ENCODE measurements at places on chromosomes 3 and 15.
A peak's percentile ranks its signal among the peaks of the same experiment; 100 is the strongest.

- DNase-seq = no peak
Observed at GRCh38 chr3:118186051-118186450, 848.6 kb downstream of the IGSF11 start.

DNA sequence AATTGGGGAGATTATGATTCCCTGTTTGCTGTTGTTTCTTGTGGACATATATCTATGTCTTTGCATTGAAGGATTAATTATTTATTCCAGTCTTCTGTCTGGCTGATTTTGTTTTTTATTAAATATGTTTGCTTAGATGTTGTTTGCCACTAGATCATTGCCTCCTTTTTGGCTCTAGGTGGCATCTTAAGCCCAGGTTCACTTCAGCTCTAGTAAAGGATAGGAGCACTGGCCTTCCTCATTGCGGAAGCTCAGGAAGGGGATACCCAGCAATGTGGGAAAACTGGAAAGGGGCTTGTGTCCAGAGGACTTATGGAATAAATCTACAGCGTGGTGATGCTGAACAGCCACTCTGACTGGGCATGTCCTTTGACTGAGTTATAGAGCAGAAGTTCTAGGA is 821.6 kb downstream of the PDCD6IP start:
- DNase-seq = no peak

- DNase-seq = no peak
Observed at GRCh38 chr15:67248011-67248505, 6.4 kb downstream of the AAGAB start.

DNA sequence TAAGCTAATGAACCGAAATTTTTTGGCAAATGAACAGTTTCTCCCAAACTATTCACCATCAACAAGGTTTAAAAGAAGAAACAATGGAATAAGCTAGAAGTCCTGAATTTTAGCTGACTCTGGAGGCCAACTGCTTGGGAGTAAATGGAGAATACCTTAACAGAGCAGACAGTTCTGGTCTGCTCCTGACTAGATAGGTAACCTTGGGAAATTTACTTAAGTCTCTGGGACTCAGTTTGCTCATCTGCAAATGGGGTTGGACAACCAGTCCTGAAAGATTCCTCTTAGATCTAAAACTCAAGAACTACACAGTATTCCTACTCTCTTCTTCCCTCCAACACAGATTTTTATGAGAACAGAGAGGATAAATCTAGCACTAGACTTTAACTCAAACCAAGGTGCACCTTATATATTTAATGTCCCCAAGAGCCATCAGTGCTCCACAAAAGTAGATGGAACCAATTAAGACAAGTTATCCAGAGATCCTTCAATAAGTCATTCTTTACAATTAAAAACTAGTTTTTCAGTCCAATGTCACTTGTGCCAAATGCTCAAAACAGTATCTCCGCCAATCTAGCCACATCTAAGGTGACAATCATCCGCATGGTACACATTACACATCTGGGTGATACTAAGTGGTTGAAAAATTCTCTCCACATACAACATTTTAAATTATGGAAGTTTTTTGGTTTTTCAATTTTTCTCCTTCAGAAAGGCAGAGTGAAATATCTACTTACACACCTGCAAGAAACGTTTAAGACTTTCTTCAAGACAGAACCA is 1.5 kb downstream of the RHOA start:
- DNase-seq = no peak

- DNase-seq = no peak
Observed at GRCh38 chr15:31297575-31298456, 28.8 kb upstream of the KLF13 start.

GRCh38 chr15:86229306-86229705 is 149.6 kb downstream of the AGBL1 start:
- no peak for DNase-seq

DNA sequence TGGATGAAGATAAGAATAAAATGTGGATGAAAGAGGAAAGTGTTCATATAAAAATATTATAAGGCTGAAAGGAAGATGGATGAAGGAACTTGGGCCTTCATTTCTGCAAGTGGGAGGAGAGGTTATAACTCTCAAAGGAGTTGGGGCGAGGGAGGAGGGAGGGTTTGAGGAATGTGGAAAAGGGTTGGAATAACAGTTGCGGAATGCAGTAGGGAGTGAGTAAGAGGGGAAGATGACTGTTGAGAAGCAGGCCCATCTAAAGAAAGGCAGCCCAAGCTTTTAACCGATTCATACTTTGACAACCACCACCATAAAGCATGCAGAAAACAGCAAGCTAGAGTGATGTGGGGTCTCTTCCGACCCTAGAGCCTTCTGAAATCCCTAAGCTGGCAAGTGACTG is 8.3 kb upstream of the TM4SF4 start:
- DNase-seq = no peak

DNA sequence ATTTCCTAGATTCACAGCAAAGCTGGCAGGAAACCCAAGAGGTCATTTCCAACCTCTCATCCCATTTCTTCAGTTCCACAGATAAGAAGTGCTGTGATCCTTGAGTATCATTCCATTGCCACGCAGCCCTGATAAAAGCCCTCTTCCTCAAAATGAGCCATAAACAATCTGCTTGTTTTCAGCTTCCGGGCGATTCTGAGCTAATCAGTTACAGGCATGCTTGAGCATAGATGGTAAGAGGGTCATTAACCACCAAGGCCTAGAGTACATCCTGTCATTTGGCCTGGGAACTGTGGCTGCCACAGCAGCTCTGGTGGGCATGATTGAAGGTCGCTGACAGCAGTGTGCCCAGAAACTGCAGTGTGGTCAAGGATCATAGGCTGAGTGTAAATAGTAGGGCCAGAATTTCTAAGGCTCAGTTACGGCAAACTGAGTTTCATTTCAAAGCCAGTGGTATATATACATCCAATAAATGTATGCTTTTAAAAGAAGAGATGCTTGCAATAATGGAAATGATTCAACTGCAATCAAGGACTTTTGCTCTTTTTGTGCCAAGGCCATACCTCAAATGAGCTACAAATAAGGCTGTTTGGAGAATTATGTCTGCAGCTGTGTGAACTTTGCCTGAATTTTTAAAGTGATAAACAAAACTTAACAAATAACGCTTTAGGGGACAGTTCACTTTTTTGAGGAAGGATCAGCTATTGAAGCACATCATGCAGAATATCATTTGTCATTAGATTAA is 47.3 kb downstream of the P3H2 start:
- no peak for DNase-seq

GRCh38 chr3:119579366-119580066 is at the start of gene ADPRH:
Gene ADPRH, plus strand, starts transcription at chr3:119579492. Its CDS starts 2,678 bp downstream, at chr3:119582170.
- DNase-seq = peak; percentile 48

GRCh38 chr3:66076861-66077470 is 38.2 kb upstream of the MAGI1 start:
- no peak for DNase-seq

- DNase-seq = no peak
Observed at GRCh38 chr15:66394472-66394871, 7.8 kb downstream of the MAP2K1 start.

- no peak for DNase-seq
Observed at GRCh38 chr15:85453144-85453872, 72.9 kb downstream of the AKAP13 start.

DNA sequence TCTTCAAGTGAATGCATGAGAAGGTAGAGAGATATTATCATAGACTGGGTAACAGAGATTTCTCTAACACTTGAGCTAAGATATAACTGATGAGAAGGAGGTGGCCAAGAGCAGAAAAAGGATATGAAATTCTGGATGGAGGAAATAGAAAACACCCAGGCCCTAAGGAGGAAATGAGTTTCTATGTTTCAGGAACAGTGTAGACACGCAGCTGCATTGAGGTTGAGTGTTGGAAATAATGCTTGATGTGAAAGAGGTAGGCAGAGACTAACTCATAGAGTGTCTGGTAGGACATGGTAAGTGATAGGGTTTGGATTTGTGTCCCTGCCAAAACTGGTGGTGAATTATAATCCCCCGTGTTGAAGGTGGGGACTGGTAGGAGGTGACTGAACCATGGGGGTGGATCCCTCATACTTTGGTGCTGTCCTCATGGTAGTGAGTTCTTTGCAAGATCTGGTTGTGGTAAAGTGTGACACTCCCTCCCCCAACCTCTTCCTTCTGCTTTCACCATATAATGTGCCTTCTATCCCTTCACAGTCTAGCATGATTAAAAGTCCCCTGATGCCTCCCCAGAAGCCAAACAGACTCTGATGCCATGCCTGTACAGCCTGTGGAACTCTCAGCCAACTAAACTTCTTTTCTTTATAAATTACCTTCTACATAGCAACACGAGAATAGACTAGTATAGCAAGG is 787.3 kb downstream of the EDEM1 start:
- DNase-seq = no peak

GRCh38 chr3:21618695-21619094 is 132.3 kb downstream of the ZNF385D start:
- DNase-seq = no peak

- DNase-seq = peak; percentile 24
Observed at GRCh38 chr15:58585693-58586443, 154.1 kb downstream of the LIPC start.

DNA sequence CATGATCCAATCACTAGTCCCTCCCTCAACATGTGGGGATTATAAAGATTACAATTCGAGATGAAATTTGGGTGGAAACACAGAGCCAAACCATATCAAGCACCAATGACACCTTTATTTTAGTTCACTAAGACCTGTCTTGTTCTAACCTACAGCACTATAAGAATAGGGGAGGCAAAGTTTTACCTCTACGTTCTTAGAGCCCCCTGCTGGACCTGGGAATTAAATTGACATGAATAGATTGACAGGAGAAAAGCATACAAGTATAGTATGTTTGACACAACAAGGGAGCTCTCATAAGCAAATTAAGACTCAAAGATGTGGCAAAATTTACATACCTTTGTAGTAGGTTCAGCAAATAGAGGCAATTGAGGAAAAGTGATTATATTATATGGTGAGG is 974.4 kb upstream of the ALCAM start:
- no peak for DNase-seq

- no peak for DNase-seq
Observed at GRCh38 chr3:58237941-58238681, 519 bp downstream of the ABHD6 start.

GRCh38 chr15:38564557-38565286 is at the start of gene RASGRP1:
Gene RASGRP1, minus strand, starts transcription at chr15:38564814. Its CDS starts 186 bp downstream, at chr15:38564628.
- peak; percentile 2 for DNase-seq

GRCh38 chr15:73755481-73755880 is 2.3 kb upstream of the INSYN1 start:
- peak; percentile 20 for DNase-seq

GRCh38 chr3:19489936-19490335 is 341.6 kb downstream of the KCNH8 start:
- no peak for DNase-seq

- DNase-seq = no peak
Observed at GRCh38 chr3:5293207-5293606, 105.7 kb downstream of the EDEM1 start.

- no peak for DNase-seq
Observed at GRCh38 chr15:41727143-41727542, 47.1 kb upstream of the MAPKBP1 start.
